ENCODE measurements at places on chromosomes 5 and 9.

DNA sequence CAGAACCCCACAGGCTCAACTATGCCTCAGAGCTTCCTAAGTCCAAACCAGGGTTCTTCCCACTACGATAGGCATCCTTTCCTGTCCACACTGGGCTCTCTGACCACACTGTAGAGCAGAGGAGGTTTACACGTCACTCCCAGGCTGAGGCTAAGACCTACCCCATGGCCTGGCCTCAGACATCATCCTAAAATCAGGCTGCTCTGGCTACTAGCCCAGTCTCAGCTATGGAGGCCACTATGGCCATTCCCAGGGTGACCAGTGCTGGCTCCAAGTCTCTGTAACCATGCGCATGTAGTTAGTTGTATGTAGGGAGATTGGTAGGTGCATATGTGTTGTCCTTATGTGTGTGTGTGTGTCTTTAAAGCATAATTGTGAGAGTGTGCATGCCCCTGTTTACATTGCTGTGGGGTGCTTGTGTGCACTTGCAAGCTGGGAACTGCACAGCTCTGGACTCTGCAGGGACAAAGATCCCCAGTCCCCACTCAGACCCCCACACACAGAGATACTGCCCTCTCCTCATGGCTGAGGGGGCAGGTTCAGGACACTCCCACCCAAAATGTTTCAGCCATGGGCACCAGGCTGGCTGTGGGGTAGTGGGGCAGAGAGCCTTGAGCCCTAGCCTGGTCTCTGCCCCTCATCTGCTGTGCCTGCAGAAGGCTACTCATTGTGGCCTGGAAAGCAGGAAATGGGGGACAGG is 12.3 kb downstream of the PDLIM4 start:
- no peak for DNase-seq

DNA sequence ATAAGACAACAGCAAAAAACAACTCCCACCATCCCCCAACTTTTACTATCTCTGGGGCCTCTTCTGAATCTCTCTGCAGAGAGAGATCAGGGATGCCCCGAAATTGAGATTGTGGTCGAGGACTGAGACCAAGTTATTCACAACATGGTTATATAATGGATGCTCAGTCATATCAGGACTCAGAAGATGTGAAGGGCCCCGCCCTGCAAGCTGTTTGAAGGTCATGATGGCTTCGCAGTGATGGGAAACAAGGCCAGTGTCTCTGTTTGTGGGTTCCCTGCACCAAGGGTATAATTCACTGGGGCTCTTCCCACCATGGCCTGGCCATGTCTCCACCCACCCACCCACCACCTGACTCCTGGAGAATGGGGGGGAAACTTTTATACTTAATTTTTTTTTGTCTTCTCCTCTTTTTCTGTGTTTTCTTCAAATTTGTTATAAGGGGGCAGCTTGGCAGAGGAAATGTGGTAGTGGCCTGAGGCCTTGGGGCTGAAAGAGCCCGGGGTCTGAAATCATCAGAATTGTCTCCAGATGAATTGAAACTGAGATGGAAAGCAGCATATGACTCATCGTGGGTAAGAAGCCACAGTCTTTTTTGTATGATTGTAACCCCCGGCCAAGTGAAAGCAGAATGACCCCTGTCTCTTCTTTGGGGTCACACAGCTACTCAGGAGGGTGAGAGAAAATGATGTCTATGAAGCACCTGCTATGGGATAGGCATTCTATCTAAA is 15.0 kb upstream of the TEX48 start:
- DNase-seq = no peak

GRCh38 chr5:82332064-82332855 is 54.1 kb upstream of the RPS23 start:
- DNase-seq = no peak

DNA sequence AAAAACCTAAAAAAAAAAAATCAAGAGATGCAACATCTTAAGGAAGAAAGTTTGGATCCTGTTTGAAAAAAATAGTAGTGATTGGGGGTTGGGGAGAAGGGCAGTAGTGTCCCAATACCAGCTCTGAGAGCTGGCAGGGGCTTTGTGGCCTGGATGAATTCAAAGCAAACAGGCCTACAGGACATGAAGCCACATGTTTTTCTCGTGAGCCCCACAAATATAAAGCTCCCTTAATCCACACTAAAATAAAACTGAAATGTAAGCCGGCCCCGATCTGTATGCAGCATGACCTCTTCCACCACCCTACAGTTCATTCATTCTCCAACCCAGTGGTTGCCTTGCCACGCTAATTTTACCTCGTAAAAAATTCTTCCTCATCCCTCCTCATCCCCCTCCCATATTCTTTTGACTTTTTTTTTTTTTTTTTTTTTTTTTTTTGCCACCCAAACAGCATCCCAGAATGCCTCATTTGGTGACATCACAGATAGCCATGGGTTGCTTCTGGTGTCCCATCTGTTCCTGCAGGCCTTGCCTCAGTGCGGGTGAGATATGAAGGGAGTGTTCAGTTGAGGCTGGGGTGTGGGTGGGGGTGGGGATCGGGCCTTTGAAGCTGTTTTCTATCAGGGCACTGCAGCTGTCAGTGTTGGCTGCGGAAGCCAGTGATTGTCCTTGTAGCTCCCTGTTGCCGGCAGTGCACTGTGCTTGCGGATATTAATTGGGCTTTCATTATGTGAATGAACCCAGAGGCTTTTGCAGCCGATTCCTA is 81.6 kb upstream of the NFIB start:
- peak; percentile 32 for DNase-seq

DNA sequence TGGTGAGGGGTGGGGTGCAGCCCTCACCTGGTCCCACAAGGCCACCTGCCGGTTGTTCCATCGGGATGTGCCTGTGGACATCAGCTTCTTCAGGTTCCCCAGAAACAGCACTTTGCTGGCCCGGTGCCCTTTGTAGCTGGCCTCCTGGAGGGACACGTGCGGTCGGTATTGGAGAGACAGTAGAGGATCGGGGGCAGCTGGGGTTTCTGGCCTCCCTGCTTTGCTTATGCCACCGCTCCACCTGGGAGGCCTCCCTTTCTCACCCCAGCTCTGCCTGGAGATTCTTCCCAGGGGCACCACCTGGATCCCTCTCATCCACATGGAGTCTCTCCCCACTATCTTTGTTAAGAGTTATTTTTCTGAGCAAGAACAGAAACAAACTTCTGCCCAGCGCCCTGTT is 13.1 kb upstream of the TRIM14 start:
- DNase-seq = no peak

DNA sequence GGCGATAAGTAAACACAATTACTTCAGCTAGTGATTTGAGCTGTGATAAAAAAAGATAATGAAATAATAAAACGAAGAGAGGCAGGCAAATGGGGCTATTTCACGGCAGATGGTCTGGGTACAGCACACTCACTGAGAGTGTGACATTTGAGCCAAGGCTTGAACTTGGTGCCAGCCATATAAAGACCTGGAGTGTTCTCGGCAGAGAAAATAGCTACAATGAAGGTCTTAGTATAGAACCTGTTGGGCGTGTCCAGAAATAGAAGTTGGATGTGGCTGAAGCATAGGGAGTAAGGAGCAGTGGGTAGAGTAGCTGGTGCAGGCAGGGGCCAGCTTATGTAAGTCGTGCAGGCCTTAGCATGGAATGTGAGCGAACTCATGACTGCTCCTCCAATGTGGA is 660.3 kb upstream of the WWC1 start:
- DNase-seq = no peak

DNA sequence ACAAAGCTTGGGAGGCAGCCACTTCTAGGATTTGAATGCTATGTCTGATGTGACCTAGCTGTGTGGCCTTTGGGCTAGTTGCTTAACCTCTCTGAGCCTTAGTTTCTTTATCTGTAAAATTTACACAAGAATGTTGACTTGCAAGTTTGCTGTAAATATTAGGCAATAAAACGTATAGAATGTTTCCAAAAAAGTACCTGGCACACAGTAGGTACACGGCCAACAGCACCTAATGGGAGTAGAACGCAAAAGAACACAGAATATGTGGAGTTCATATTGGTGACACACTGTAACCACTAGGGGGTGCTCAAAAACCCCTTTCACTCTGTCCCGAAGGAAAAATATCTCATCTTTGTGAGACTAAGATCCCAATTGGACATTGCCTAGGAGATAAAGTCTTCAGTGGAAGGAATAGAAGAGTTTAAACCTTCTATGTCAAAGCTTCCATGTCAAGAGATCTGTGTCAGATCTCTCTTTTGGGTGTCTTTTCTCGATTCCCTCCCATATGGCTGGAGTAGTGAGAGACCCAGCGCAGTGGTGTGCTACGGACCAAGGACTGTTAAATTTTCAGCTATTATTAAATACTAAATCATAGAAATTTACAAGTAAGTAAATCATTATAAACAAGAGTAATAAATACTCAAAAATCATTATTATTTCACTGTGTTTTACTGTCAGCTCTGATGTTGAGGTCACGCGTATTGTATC is 145.4 kb upstream of the RAD23B start:
- no peak for DNase-seq
